ENCODE measurements at places on chromosomes 2 and 18. TPM values are rescaled to one million over a fixed set of nuclear protein-coding genes. Genes with fewer than 3 reads are reported as not detected.

The PDE1A gene
- total RNA-seq, result 6.3 TPM

The TLK1 gene
- 58.1 TPM for total RNA-seq

The HK2 gene
- 77.1 TPM for total RNA-seq

The RETSAT gene
- 58.1 TPM for total RNA-seq

The SERPINB12 gene
- total RNA-seq, result not detected

The CNTNAP5 gene
- not detected for total RNA-seq

The SLC66A3 gene
- 21.2 TPM for total RNA-seq

GRCh38 chr2:55718165-55719008 lies 24.7 kb upstream of the PNPT1 start:
- no peak overlapping the region for H3K4me3 ChIP-seq
- no peak for DNase-seq
- no peaks in the 10 kb centered on the region for H3K27me3 ChIP-seq

GRCh38 chr18:9239720-9240119 lies 94.9 kb upstream of the TWSG1 start:
- DNase-seq, result no peak
- no peaks in the 10 kb centered on the region for H3K27me3 ChIP-seq

DNA sequence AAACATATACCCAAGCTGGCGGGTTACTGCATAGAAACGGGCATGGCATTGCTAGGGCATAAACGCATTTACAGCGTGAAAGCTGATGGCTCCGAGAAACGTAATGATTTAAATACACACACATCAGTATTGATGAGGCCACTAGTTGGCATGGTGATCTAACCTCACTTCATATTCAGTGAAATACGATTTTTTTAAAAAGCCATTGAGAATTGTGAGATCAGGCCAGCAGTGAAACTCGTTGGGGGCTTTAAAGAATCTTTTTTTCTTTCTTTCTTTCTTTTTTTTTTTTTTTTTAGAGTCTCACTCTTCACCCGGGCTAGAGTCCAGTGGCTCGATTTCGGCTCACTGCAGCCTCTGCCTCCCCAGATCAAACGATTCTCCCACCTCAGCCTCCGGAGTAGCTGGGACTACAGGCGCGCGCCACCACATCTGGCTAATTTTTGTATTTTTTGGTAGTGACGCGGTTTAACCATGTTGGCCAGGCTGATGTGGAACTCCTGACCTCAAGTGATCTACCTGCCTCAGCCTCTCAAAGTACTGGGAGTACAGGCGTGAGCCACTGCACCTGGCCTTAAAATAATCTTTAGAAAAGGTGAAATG lies 2.4 kb upstream of the SMAD7 start:
- H3K27me3 ChIP-seq, result no peaks in the 10 kb centered on the region
- no peak for DNase-seq
- peaks cover 48% of the 10 kb centered on the region for H3K4me1 ChIP-seq
- no peaks in the 10 kb centered on the region for H3K36me3 ChIP-seq

- DNase-seq, result no peak
- H3K4me3 ChIP-seq, result no peak overlapping the region
- no peaks in the 10 kb centered on the region for H3K36me3 ChIP-seq
- H3K27me3 ChIP-seq, result no peaks in the 10 kb centered on the region
Measured at GRCh38 chr2:160156665-160157064, 43.4 kb downstream of the ITGB6 start.

GRCh38 chr2:2043394-2043793 lies 287.7 kb downstream of the MYT1L start:
- H3K36me3 ChIP-seq, result no peaks in the 10 kb centered on the region
- no peaks in the 10 kb centered on the region for H3K4me1 ChIP-seq
- H3K4me3 ChIP-seq, result no peak overlapping the region

DNA sequence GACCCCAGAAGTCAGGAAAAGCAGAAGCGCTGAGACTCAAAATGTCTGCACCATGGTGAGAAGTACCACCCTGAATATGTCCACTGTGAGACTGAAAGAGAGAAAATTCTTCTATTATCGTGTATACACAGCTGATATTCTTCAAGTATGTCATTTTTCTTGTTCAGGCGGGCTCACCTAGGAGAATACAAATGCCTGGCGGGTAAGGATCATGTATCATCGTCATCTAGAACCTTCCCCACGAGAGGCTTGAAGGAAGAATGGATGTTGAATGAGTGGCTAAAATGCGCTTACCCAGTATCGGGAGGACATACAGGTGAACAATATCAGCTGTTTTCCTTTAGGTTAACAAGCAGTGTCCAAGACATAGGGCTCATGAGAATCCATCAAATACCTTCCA lies 21.1 kb upstream of the ARL4C start:
- no peaks in the 10 kb centered on the region for H3K4me1 ChIP-seq
- no peak overlapping the region for H3K4me3 ChIP-seq
- no peak overlapping the region for H3K27ac ChIP-seq
- no peak for DNase-seq

GRCh38 chr2:1728821-1729220 lies 15.5 kb downstream of the PXDN start:
- H3K4me1 ChIP-seq, result peaks cover 36% of the 10 kb centered on the region
- H3K27ac ChIP-seq, result peak overlapping the region; percentile 66
- H3K27me3 ChIP-seq, result no peaks in the 10 kb centered on the region
- H3K36me3 ChIP-seq, result no peaks in the 10 kb centered on the region

DNA sequence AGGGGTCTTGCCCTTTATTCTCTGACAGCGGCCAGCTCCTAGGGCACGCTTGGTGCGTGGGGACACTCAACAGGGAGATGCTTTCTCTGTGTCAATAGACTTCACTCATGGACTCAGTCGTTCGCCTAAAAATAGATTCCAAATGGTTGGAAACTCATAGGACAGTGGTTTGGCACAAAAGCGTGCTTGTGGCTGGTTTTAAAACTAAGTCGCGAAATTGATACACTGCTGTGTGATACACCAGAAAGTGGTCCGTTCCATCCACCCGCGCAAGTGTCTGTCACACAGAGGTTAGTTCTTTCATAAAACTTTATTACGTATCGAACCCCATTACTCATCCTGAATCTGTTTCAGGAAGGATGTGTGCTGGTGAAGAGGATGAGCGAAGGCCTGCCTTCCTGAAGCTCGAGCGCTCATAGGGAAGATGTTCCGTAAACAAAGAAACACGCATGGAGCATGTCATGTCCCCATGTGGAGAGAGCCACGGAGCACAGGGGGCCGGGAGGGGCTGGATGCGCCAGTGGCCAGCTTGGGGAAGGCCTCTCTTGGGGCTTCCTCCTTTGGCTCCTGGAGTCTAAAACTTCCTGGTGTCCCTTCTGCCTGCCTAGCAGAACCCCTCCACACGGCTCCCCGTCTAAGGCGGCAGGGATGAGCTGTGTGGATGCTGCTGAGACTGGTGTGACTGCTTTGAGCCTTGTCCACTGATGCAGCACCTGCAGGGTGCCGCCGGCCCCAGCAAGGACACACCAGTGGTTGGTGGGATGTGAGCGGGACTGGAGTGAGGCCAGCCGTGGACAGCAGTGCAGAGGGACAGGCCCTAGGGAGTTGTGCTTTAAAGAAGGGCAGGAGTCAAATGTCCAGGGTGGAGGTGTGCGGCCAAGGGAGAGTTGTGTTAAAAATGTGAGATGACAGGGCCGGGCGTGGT lies 207.2 kb downstream of the GBX2 start:
- H3K36me3 ChIP-seq, result no peaks in the 10 kb centered on the region
- no peaks in the 10 kb centered on the region for H3K27me3 ChIP-seq
- H3K4me1 ChIP-seq, result no peaks in the 10 kb centered on the region
- H3K4me3 ChIP-seq, result no peak overlapping the region
- no peak overlapping the region for H3K27ac ChIP-seq

- H3K36me3 ChIP-seq, result no peaks in the 10 kb centered on the region
- H3K4me1 ChIP-seq, result no peaks in the 10 kb centered on the region
- no peak overlapping the region for H3K27ac ChIP-seq
- no peaks in the 10 kb centered on the region for H3K27me3 ChIP-seq
- DNase-seq, result no peak
- H3K4me3 ChIP-seq, result no peak overlapping the region
Measured at GRCh38 chr2:183696028-183696427, 571.8 kb downstream of the NUP35 start.

DNA sequence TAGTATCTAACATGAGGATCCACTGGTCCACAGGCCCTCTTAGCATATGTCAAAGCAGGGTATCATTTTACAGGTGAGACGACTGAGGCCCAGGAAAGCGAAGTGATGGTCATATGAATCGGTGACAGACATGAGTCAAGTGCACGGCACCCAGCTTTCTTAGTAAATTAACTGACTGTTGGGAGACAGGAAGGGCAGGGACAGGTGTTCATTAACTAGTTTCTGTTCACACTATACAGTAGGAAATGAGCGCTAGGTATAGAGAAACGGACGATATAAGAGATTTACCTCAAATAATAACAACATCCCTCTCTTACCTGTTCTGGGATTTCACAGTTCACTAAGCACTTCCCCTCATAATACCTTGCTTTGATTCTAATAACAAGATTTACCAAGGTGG lies 1.7 kb upstream of the SMARCAL1 start:
- H3K4me3 ChIP-seq, result no peak overlapping the region
- H3K27me3 ChIP-seq, result no peaks in the 10 kb centered on the region
- no peaks in the 10 kb centered on the region for H3K36me3 ChIP-seq
- no peak overlapping the region for H3K27ac ChIP-seq
- DNase-seq, result no peak

DNA sequence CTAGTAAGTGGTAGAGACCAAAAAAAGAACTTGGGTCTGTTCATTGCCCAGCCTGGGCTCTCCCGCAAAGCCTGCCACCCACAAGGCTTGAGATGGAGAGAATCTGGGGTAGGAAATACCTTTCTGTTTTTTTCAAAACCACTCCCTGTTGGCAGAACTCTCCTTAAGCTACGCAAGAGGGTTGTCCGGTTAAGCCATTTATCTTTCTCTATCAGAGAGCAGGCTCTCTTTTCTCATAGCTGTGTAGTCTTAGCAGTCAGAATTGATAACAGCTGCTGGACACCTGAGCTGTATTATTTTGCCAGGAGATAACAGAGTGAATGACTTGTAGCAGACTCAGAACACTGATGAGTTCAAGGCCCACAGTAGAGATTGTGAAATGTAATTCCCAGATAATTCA lies 1088.1 kb downstream of the TSN start:
- H3K27me3 ChIP-seq, result no peaks in the 10 kb centered on the region
- no peak overlapping the region for H3K4me3 ChIP-seq
- H3K4me1 ChIP-seq, result no peaks in the 10 kb centered on the region
- H3K27ac ChIP-seq, result no peak overlapping the region
- DNase-seq, result no peak
- H3K36me3 ChIP-seq, result no peaks in the 10 kb centered on the region

- DNase-seq, result no peak
- no peaks in the 10 kb centered on the region for H3K27me3 ChIP-seq
- H3K27ac ChIP-seq, result no peak overlapping the region
Measured at GRCh38 chr2:31271851-31272267, 37.9 kb downstream of the EHD3 start.

- H3K27ac ChIP-seq, result no peak overlapping the region
- H3K36me3 ChIP-seq, result peaks cover 3% of the 10 kb centered on the region
- H3K4me3 ChIP-seq, result no peak overlapping the region
- DNase-seq, result no peak
- no peaks in the 10 kb centered on the region for H3K4me1 ChIP-seq
- H3K27me3 ChIP-seq, result no peaks in the 10 kb centered on the region
Measured at GRCh38 chr2:233101141-233101540, 41.0 kb downstream of the INPP5D start.

DNA sequence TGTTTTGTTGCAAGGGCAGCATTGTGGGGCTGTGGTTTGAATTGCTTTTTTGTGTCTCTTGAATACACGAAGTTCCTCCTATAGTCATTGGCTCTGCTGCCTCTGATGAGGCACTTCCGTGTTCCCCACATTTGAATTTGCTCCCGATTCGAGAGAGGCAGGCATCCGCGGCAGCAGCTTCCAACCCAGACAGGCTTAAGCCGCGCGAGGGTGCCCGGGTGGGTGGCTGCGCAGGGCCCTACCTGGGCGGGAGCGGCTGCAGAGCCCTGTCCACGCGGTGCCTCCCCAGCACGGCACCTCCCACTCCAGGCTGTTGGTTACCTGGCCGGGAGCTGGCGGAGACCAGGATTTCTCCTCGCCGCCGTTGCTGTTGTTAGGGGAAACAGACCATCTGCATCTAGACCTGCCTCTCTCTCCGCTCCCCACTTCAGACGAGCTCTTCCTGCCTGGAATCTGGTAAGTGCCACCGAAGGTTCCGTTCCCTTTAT lies 151.3 kb downstream of the NEDD4L start:
- peaks cover 12% of the 10 kb centered on the region for H3K4me1 ChIP-seq
- H3K4me3 ChIP-seq, result peak overlapping the region; percentile 47
- H3K27ac ChIP-seq, result peak overlapping the region; percentile 14
- DNase-seq, result peak; percentile 70
- H3K36me3 ChIP-seq, result no peaks in the 10 kb centered on the region

GRCh38 chr2:226694586-226695284 lies 104.9 kb downstream of the IRS1 start:
- peaks cover 7% of the 10 kb centered on the region for H3K4me1 ChIP-seq
- no peak overlapping the region for H3K27ac ChIP-seq
- no peaks in the 10 kb centered on the region for H3K27me3 ChIP-seq
- H3K4me3 ChIP-seq, result no peak overlapping the region
